Femur (tissue), 1 donor: ENCODE measurements at places on chromosomes 16 and 17.

DNA sequence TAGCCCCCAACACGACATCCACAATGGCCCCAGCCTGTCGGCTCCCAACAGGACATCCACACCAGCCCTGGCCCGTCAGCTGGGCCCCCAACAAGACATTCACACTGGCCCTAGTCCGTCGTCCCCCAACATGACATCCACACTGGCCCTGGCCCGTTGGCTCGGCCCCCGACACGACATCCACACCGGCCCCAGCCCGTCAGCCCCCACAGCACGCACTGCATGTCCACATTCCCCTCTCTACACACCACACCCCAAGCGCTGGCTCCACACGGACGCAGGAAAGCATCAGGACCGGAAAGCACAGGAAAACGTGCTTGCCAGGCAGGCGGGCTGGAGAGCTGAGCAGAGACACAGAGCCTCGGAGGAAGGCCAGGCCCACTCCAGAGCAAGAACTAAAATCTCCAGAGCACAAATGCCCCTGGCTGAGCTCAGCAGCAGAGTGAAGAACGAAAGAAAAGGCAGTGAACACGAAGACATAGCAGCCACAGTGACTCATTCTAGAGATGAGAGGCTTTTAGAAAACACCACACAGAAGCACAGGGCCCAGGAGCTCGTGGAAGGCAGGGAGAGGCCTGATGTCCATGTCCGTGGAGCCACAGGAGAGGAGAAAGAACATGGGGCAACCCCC lies 50.6 kb downstream of the LMF1 start:
- DNase-seq = peak; percentile 63

GRCh38 chr16:1674306-1674705 lies 3.8 kb upstream of the JPT2 start:
- no peak for DNase-seq

DNA sequence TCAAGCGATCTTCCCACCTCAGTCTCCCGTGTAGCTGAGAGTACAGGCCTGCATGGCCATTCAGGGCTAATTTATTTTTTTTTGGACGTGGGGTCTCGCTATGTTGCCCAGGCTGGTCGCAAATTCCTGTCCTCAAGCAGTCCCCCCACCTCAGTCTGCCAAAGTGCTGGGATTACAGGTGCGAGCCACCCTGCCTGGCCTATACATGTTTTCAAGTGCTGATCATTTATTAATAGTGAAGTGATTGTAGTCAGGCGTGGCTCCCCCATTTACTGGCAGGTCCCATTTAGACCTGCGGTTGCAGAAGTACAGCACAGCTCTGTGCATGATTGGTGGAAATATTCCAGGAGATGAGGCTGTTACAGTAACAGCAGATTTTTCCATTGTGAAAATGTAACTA lies 8.4 kb downstream of the FOXK2 start:
- no peak for DNase-seq

GRCh38 chr16:8611886-8612600 lies 9.5 kb upstream of the METTL22 start:
- DNase-seq = no peak

GRCh38 chr17:45783593-45784292 lies 377 bp upstream of the CRHR1 start:
- peak; percentile 55 for DNase-seq

DNA sequence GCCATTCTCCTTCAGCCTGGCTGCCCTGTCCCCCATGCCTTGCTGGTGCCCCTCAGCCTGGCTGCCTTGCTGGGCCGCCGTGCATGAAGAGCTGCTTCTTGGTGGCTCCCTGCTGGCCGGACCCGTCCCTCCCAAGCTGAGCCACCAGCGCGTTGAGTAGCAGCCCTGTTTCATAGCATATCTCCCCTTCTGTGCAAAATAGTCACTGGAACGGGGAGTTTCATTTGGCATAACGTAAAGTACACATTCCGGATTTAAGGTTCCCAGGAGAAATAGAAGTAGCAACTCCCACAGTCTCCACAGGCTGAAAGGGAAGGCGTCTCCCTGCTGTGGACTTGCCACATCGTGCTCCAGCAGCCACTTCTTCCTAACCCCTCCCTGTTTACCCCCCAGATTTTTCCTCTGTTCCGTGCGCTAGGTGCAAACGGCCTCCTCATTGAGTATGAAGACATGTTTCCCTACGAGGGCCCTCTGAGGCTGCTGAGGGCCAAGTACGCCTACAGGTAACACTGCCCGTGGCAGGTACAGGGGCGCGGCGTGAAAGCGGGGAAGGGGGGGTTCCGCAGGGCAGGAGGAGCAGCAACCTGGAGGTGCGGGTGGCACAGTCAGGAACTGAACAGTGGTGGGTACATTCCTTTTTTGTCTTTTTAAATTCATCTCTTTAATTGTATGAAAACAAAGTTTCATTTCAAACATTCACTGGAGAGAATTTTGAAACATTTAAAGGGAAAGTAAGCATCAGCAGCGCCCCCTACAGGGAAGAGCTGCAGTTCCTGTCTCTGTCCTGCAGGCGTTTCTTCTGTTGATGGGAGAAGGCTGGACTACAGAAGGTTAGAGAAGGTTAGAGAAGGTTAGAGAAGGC lies 5.8 kb upstream of the OGFOD3 start:
- DNase-seq = no peak

GRCh38 chr17:83199500-83200201 lies 120.2 kb downstream of the METRNL start:
- DNase-seq = peak; percentile 65

DNA sequence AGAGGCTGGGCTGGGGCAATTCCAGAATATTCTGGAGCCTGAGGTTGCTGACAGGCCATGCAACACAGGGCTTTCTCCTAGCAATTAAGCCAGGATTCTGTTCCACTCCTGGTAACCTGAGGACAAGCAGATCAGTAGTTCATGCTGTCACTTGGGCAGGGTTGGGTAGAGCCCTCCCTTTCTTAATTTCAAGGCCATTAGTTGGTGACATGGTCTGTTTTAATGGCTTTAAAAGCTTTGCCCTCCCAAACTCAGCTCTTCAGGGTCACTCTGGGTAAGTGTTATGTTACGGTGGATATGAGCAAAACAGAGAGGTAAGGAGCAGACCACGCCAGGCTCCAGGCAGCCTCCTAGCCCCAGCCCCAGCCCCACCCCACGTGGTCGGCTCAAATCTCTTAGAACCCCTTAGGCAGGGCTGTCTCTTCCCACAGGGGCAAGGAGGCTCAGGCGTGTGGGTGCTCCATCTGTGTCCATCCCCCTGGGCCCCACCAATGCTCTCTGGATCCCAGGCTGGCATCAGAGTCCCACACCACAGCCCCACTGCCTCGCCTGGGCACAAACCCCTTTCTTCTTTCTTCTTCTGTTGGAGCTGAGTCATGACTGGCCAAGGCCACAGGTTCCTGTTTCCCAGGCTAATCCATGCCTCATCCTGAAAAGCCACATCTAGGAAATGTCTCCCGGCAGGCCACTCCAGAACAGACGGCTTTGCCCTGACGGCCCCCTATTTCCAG lies 27.5 kb downstream of the CEP295NL start:
- no peak for DNase-seq

DNA sequence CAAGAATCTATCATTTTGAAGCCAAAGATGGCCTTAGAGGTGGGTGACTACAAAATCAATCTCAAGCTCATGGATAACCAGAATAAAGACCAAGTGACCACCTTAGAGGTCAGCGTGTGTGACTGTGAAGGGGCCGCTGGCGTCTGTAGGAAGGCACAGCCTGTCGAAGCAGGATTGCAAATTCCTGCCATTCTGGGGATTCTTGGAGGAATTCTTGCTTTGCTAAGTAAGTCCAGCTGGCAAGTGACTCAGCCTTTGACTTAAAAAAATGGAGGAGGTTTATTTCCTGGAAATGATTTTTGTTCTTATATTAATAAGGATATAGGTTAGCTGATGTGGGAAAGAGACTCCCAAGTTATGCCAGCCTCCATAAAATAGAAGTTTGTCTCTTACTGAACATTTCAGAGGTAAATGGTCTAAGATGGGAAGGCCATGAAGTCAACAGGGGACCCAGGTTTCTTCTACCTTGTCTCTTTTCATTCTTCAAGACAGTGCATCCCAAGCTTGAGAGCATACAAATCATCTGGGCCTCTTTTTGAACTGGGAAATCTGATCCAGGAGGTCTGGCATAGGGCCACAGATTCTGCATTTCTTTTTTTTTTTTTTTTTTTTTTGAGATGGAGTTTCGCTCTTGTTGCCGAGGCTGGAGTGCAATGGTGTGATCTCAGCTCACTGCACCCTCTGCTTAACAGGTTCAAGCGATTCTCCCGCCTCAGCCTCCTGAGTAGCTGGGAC lies 19.8 kb upstream of the TANGO6 start:
- peak; percentile 29 for DNase-seq
